ENCODE measurements at places on chromosomes 2 and 18.

- DNase-seq: no peak
Measured at GRCh38 chr2:215507836-215508235, 72.0 kb upstream of the FN1 start.

DNA sequence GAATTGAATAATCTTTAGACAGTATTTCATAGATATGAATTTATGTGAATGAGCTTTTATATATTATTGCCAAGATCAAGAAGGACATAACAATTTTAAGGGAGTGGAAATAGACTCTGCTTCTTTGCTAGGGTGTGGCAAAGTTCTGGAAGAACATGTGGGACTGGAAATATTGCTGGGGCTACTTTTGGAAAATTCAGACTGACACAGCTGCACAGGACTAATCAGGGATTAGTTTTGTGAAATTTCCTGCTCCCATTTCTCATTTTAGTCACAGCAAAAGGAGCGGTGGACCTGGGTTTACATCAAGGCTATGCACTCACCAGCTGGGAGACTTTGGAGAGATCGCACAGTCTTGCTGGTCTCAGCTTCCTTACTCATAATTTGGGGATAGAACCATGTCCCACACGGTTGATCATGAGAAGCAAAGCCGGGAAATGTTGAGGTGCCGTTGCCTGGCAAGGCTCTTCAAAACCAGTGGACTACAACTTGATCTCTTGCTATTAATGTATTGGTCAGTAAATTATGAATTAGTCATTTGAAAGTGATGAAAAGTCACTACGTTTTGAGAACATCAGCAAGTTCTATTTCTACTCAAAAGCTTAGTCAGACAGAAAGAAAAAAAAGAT is 42.4 kb downstream of the IL1RL2 start:
- no peak for DNase-seq

DNA sequence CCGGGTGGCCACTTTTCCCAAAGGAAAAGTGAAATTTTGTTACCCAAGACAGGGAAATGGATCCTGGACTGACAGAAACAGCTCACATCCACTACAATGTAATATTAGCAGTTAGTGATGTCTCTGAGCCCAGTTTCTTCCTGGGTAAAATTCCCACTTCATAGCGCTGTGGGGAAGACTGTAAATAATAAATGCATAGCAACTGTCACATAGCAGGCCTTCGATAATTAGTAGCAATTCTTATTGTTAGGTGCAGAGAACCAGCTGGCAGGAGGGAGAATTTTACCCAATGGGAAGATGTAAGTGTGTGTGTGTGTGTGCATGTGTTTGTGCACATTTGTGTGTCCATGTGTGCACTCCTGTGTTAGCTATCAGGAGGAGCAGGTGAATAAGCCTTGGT is 221.5 kb downstream of the SLC4A3 start:
- no peak for DNase-seq

DNA sequence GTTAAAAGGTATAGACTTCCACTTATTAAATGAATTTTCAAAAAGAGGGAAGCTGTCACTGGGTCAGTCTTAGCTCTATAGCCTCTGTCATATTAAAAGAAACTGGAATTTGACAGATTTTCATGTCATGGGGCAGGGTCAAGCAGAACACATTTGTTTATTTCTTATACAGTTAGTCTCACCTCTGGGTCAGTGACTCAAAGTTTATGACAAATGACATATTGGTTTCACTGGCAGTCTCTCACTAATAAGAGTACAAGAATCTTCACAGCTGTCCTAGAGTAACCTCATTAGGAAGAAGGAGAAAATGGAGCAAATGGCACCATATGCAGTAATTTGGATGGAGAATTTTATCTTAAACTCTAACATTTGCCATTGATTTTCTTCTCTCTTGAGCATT is 63.2 kb downstream of the MBD2 start:
- no peak for DNase-seq

DNA sequence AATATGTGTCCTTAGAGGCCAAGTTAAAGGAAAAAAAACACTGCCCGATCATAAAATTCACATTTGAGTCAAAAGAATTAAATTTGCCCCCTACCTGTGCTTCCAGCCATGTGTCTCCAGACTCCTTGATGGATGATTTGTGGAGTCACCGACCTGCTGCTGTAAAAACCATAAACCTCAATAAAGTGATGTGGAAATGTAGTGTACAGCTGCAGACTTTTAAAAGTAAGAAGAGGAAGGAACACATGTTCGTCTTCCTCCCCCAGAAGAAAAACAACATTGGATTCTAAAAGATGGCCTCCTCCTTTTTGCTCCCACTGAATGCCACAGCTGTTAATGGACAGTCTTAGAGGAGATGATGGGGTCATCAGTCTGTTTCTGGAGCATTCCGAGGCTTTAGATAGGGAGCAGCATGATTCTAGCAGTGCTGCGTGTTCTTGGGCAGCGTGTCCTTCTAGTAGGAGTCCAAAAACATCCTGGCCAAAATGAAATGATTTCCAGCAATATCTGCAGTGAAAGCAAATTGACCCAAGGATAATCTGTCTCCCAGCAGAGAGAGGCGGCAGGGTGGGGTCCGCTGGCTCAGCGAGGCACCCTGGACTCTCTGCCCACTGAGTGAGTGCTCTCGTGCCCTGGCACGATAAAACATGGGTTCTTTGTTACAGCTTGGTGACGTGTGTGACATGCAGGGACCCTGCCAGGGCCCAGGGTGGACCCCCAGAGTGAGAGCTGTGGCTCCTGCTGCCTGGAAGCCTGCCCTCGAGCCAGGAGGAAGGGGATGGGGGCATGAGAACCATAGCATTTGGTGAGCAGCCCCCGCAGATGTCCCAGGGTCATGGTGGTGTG is 196.1 kb downstream of the FAM210A start:
- no peak for DNase-seq

DNA sequence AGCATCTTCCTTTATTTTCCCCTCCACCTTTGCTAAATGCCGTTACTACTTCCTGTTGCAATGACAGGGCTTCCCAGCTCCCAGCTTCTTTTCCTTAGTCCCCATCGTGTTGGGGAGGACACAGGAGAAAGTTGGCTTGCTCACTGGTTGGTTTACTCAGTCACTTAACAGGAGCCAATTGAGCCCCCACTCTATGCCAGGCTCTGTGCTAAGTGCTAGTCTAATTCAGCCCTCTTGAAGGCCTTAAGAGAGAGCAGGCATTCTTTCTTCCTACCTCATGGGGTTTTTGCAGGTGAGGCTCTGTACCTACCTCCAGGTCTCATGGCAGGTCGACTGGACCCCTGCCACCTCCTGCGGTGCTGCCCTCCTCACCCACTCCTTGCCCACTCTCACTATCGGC is 20.1 kb downstream of the TANC1 start:
- no peak for DNase-seq

- DNase-seq: no peak
Measured at GRCh38 chr2:127382831-127383230, 4.9 kb downstream of the MAP3K2 start.

GRCh38 chr2:241777686-241778627 is 1.3 kb downstream of the GAL3ST2 start:
- no peak for DNase-seq

DNA sequence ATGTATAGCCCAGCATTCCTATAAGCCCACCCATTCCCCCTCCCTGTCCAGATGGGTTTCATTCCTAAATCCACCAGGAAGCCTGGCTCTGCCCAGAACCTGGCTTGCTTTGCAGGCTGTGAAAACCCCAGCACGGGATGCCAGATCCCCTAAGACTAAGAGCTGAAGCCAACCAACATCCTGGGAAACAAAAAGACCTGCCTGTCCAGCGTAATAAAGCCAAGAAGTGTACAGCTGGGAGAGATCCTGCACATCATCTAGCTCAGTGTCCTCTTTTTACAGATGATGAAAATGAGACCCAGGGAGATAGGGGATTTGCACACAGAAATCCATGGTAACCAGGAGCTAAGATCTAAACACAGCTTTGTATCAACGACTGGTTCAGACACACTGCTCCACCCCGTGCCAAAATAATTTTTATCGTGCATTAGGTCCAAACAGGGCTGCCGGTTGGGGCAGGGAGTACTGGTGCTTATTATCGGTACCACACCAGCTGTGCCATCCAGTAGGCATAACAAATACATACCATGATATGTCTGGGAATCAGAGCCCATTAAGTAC is 2.9 kb downstream of the RND3 start:
- DNase-seq: no peak

- no peak for DNase-seq
Measured at GRCh38 chr2:45141883-45142866, 132.9 kb upstream of the SIX2 start.

GRCh38 chr18:3693410-3693809 is 243.4 kb downstream of the TGIF1 start:
- no peak for DNase-seq

- DNase-seq: no peak
Measured at GRCh38 chr2:190315273-190315672, 4.4 kb downstream of the HIBCH start.

GRCh38 chr2:192047315-192048107 is 147.2 kb downstream of the TMEFF2 start:
- no peak for DNase-seq

DNA sequence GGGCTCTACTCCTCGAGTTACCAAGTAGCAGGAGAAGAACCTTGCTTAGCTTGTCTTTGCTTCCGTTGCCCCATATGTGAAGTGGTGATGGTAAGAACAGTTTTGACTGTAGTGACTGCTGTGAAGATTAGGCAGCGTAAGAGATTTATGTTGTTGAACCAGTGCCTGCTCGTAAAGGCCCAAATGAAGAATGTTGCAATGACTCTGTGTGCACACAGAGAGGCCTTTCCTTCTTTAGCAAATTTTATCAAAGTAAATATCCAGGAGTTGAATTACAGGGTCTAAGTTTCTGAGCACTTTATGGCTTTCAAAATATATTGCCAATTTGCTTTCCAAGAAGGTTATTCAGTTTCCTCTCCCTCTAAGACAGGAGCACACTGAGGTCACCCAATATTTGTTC is 14.5 kb downstream of the NTSR2 start:
- no peak for DNase-seq

- DNase-seq: no peak
Measured at GRCh38 chr2:24544456-24545115, 53.5 kb downstream of the NCOA1 start.

- no peak for DNase-seq
Measured at GRCh38 chr2:69947325-69947931, 14.0 kb downstream of the ASPRV1 start.

GRCh38 chr18:24265502-24266064 is 126.7 kb downstream of the CABYR start:
- DNase-seq: no peak

- no peak for DNase-seq
Measured at GRCh38 chr2:160109243-160109642, 46.8 kb upstream of the PLA2R1 start.

- no peak for DNase-seq
Measured at GRCh38 chr2:236161531-236161930, 6.7 kb downstream of the GBX2 start.

DNA sequence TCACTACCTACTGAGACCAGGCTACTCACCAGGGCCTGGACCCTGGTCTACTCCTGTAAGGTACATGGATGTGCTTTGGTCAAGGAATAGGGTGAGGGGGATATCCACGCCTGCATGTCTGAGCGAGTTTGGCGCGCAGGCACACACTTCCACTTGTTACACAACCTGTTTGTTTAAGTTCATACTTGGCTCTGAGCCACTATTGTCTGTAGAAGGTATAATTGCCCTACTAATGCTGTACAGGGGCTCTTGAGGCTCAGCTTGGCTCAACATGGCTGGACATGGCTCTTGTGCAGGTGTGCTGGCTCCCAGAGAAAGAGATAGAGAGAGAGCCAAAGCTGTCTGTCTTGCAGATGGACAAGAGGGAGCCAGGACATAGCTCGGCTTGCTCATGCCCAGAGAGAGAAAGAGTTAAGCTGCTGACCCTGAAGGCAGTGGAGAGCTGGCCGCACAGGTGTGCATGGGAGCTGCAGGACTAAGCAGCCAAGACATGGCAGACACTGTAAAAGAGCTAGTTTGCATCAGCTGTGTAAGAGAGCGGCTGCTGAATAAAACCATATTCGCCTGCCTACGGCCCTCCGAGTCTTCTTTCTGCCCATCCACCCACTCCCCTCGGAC is 35.2 kb downstream of the NPPC start:
- DNase-seq: no peak

- DNase-seq: no peak
Measured at GRCh38 chr2:143524559-143525401, 395.6 kb downstream of the ARHGAP15 start.

All from retinal pigment epithelial cell (primary cell).